Stimulated activated CD8-positive, alpha-beta memory T cell treated with anti-CD3 and anti-CD28 coated beads, Interleukin-12 subunit alpha, Interleukin-12 subunit beta, amount 100 ng/mL, for 4 hours (primary cell): ENCODE measurements at places on chromosomes 7 and 10.

DNA sequence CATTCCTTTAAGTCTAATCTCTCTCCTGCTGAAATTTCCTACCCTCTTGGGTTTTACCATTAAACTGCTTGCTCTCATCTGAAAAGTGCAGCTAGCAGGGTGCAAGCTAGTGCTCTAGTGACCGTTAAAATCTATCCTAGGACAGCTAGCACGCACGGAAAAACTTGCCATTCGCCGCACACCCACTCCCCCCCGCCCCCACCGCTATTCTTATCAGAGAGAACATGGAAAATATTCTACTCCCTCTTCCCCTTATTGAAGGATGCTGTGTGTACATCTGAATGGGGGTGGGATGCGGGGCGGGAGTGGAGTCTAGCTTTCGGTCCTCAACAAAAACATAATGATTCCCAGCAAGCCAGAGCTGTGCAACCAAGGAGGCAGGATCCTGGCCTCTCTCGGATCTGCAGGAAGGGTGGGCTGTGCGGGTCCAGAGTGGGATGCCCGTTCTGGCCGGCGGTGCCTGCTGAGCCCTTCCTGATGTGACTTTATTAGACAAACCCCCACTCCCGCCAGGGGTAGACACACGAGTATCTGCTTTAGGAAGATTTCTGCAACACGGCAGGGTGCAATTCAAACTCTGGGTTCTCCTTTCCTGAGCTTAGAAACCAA is 1.1 kb upstream of the ADRA2A start:
- no peak for DNase-seq

DNA sequence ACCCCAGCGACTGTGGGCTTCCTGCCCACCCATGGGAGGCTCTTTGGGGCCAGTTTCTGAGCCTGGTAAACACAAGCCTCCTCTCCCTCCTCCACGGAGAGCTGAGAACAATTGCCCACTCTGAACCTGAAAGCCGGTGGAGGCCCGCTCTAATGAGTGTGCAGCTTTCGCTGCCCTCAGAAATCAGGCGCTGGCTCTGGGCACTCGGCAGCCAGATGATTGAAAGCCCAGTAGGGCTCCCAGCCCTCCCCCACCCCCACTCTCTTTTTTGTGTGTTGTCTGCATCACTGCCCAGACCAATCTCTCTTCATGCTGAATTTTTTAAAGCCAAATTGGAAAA is 438.9 kb downstream of the RPS24 start:
- no peak for DNase-seq

GRCh38 chr10:9209105-9209798 is 1154.8 kb downstream of the GATA3 start:
- DNase-seq: peak; percentile 22

DNA sequence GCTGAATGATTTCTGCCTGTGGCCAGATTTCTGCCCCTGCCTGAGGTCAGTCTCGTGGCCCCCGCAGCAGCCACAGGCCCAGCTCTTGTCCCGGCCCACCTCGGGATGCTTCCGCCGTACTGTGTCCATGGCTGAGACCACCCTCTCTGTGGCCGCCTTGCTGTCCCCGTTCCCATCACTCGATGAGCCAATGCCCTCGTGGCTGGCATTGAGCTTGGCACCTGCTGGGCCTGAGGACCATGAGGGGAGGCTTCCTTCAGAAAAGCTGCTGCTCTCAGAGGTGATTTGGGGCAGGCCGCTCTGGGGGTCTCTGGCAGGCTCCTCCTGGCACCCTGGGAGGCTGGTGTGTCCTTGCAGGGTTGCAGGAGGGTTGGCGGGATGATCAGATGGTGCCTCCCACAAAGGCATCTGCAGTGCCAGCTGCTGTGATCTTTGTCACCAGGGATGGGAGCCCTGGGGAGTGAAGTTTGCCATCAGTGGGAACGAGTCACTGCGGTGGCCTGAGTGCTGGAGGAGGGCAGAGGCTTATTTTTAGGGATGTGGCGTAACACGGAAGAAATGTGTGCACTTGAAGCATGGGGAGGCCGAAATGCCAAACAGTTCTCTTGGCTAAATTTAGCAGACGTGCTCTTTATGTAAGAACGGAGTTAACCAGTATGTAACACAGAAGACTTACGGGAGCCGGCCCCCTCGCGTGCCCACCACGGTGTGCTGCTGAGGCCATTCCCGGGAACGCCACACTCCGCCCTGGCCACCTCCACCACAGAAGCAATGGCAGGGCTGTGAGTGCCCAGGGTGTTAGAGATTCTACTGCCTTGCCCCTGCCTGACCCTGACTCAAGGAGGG is 47.7 kb downstream of the VIPR2 start:
- no peak for DNase-seq

DNA sequence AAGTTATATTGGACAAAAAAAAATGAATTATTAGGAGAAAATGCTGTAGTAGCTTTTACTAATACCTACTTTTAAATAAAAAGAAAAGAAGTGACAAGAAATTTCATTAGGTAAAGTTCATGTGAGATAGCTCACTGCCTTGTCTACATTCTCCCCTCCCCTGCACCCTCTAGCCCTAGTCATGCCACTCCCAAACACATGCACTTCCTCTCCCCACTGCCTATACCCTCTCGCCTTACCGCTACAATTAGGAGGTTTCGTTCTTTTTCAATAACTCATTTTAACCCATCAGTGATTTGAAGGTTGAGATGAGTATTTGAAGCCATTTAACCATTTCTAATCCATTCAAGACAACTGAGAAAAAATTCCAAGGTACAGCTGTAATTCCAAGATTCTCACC is 75.3 kb downstream of the HIBADH start:
- no peak for DNase-seq

DNA sequence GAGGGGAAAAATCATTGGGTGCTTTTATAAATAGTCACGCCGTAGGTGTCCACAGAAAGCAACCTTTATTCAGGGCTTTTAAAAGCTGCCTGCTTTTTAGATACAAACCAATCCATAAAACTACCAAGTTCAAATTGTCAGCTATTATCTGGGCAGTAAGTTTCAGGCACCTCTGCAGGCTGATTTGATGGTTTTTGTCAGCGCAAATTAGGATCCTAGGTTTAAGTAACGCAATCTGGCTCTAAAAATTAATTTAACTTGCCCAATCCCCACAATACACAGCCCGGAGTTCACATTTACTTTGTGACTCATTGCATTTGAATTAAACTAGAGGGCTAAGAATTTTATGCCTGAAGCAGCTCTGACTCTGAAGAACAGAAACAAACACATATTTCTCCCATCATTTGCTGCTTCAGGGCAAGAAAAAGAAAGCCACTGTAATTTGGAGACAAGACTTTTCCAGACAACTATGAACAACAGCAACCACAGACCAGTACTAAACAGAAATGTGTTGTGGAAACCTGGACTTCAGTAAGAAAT is 43.3 kb downstream of the NRP1 start:
- DNase-seq: no peak

- DNase-seq: no peak
Measured at GRCh38 chr10:50396491-50397311, 145.4 kb upstream of the ASAH2 start.

- DNase-seq: peak; percentile 66
Measured at GRCh38 chr10:30529373-30529998, 95.5 kb downstream of the MAP3K8 start.

DNA sequence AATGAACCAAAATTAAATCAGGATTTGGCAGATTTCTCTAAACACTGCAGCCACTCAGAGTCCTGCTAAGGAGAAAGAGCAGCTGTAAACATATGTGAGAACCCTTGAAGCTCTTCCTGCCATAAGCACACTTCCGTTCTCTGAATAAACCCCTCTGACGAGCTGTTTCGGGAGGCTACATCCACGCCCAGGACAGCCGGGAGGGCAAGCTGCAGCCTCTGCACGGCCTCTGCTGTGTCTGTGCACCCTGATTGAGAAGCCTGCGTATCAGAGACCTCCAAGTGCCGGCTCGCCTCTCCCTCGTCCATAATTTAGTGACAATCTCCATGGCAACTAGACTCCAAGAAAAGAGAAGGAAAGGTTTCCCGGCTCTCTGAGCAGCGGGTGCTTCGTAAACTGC is 114.4 kb downstream of the PTPRN2 start:
- no peak for DNase-seq

GRCh38 chr7:76357475-76358010 is 1.2 kb downstream of the YWHAG start:
- no peak for DNase-seq

GRCh38 chr7:137818036-137818435 is 28.7 kb downstream of the DGKI start:
- DNase-seq: no peak

DNA sequence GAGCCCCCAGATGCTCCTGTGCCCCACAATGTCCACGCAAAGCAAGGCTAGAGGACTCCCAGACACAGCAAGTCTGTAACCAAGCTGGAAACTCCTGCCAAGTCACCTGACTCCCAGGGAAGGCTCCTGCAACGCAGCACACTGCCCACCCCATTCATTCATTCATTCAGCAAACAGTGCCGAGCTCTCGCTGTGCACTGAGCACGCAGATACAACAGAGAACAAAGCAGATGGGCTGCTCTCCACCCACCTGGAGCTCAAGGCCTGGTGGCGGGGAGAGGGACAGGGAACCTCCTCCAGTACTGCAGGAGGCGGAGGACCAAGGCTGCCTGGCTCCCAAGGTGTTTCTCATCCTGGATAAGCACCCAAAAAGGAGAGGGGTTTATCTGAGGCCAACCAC is 8.6 kb downstream of the KCNH2 start:
- no peak for DNase-seq

- no peak for DNase-seq
Measured at GRCh38 chr10:43940898-43941837, 292.5 kb upstream of the ZNF32 start.

GRCh38 chr7:158446281-158446680 is 141.3 kb downstream of the PTPRN2 start:
- no peak for DNase-seq

DNA sequence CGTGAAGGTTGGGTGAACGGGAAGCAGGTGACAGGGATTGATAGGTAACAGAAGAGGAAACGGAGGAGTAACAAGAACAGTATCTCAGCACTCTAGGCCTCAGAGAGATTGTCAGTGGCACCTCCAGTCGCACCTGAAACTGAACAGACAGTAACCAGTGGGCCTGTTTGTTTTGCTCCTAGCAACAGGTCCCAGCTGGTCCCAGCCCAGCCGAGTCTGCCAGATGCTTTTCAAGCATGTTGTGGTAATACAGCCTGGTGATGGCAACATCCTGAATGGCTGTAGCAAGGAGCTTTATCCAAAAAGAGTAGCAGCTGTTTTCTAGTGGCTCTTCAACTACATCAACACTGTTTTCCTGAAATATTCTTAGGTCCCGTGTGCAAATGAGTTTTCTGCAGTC is 4.7 kb downstream of the CACNB2 start:
- no peak for DNase-seq

GRCh38 chr7:30135301-30136116 is 723 bp downstream of the MTURN start:
- peak; percentile 34 for DNase-seq

GRCh38 chr7:96734343-96734742 is 24.7 kb upstream of the SEM1 start:
- no peak for DNase-seq

DNA sequence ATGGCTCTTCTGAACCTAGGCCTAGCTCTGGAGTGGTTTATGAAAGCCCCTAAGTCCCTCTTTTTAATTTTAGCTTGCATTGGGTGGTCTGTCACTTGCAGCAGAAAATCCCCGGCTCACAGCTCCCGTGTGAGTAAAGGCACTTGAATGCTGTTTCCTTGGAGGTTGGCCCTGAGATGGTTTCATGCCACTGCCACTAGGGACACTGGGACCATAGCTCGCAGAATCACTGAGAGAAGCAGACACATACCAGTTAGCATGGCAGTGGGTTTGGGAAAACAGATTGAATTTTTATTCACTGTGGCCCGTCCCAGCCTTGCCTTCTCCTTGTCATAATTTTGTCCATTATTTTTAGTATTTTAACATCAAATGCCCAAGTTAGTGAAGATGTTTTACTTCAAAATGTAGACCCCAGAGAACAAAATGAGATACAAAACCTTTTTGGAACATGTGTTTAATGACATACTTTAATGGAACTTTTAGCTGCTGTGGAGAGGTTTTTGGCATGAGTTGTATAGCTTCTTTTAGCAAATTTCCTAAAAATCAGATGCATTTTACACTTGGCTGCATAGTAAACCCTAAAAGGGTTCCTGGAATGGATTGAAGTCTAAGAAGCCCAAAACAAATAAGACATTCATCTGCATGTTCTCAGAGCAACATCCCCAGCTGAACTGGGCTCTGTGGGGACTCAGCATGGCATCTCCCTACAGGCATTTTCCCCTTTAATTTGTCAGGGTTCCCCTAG is 259.7 kb upstream of the PITRM1 start:
- DNase-seq: no peak
